ENCODE measurements at places on chromosomes 1 and 21.

GRCh38 chr21:32826329-32827167 is 55.0 kb upstream of the PAXBP1 start:
- peak; percentile 44 for DNase-seq

DNA sequence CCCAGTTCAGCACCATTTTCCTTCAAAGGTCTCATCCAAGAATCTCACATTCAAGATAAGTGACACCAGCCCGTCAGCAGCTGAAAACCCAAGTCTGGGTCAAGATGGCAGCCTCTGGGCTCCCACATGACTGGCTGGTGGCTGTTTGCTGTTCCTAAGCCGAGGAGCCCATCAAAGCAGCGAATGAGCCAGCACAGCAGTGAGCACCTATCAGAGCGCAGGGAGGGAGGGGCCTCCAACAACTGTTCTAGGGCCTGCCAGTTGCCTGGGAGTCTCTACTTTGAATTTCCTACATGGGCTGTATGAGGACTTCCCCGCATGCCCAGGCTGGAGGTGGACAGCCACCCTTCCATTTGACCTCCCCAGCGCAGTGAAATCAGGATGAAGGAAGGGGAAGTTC is 102.7 kb downstream of the ADARB1 start:
- no peak for DNase-seq

GRCh38 chr21:35528116-35529042 is 479.3 kb upstream of the RUNX1 start:
- peak; percentile 62 for DNase-seq

- no peak for DNase-seq
Observed at GRCh38 chr1:201331166-201331565, 46.3 kb downstream of the TNNT2 start.

GRCh38 chr1:10733474-10734366 is 62.7 kb downstream of the CASZ1 start:
- DNase-seq = no peak

DNA sequence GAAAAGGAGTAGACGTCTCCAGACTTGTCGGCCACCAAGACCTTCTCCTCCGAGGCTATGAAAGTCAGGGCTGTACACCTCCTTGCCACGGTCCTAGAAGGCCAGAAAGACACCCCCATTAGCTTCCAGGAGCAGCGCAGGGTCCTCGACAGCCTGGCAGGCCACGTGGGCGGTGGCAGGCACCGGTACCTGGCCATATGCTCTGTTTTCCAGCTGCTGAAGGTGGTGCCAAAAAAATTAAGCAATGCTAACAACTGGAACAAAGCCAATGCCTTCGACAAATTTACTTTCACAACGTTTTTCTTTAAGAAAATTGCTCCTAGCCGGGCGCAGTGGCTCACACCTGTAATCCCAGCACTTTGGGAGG is 15.9 kb downstream of the WDR4 start:
- DNase-seq = no peak

DNA sequence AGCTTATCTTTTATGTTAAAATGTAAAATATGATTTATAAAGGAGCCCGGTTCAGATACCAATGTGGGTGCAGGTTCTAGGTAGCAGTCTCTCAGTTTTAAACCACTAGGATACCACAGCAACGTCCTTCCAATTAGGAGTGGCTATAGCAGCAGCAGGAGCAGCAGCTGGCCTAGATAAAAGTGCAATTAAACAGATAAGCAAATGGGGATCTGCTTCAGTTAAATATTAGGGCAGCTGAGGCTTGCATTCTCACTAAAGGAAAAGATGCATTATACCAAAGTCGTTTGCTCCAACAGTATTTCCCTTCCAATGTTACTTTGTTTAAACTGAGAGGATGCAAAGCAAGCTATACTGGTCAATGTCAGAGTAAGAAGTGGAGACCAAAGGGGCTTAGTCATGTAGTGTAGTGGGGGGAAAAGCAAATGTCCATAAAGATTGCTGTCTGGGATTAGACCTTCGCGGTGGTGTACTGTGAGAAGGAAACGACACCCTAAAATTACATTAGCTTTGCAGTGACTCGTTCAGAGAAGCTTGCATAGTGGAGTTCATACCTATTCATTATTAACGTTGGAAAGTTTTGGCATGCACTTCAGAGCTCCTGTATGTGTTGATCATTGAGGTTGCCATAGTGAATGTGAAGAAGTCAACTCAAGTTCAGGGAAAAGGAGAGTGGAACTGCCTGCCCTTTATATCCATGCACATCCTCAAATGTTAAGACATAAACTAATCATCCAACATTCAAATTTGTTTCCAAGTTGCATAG is 272.2 kb downstream of the VAV3 start:
- no peak for DNase-seq
